SK-MEL-5 (cell line): ENCODE measurements at places on chromosomes 3 and 15.

- DNase-seq: no peak
Measured at GRCh38 chr15:80550219-80550907, 144.7 kb upstream of the ABHD17C start.

- DNase-seq: no peak
Measured at GRCh38 chr3:45541326-45542321, 52.9 kb upstream of the LIMD1 start.

- DNase-seq: no peak
Measured at GRCh38 chr3:17456046-17456445, 286.4 kb downstream of the TBC1D5 start.

- DNase-seq: no peak
Measured at GRCh38 chr3:83011481-83011880, 1250.0 kb upstream of the GBE1 start.

DNA sequence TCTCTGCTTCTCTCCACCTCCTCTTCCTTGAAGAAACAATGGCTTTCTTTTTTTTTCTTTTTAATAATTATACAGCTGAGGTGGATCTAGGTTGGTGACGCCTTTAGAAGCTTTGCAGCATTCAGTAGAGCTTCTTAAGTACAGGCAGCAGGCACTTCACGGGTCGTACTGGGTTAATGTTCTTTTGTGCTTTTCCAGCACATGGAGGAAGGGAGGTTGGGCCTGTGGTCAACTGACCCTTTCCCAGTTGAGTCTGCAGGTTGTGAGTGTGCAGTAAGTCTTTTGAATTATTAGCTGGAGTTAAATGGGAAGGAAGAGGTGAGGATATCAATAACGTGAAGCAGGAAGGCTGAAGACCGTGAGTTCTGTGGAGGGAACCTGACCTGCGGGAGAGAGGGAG, 7.0 kb downstream of the TRAK1 start:
- DNase-seq: no peak

GRCh38 chr3:55373423-55373822, 113.7 kb downstream of the WNT5A start:
- DNase-seq: no peak

- DNase-seq: no peak
Measured at GRCh38 chr15:96020797-96021196, 309.7 kb upstream of the NR2F2 start.

DNA sequence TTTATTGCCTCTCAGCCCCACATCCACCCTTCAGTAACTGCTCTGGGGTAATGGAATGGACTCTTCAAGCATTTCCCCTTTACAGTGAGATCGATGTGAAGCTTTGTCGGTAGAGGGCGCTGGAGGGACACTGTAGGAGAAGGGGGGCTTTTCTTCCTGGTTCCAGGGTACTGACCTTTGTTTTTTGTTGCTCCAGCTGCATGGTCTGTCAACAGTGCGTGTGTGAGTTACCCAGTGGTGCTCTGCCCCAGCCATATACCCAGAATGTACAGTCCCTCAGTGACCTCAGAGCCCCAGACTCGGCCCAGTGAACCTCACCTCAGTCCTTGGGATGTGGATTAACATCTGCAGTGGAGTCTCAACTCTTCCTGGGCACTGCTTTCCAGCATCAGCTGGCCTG, 180.3 kb upstream of the TSC22D2 start:
- peak; percentile 83 for DNase-seq

DNA sequence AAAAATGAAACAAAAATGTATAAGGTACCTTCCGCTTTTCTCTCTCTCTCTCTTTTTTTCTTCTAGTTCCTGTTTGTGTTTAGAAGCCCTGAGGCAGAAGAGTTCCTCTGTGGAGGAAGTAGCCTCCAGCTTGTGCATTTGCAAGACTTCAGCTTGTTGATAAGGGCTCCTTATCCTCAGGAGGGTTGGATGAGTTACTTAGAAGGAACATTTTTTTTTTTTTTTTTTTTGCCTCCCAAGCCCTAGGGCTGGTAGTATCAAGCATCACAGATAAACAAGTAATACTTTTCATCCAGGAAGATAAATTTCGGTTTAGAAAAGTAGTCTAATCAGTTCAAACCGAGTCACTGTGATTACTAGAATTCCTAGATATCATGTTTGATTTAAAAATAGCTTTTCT, 91.0 kb upstream of the CBLB start:
- DNase-seq: no peak

DNA sequence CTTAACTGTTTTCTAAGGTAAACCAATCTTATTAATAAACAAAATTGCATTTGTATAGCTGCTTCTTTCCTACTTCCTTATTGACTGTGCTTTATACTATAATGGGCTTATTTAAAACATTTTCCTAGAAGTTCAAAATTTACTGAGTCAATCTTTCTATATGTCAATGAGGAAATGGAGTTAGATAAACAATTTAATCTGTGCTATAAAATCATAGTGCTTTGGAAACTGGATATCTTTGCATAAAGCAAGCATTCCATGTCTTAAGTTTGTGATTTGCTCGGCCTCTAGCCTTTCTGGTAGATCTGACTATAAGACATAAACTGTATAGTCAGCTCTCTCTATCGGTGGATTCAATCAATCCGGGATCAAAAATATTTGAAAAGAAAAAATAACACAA, 99.6 kb downstream of the NEDD4 start:
- DNase-seq: no peak

- DNase-seq: no peak
Measured at GRCh38 chr15:68022061-68022460, 32.1 kb upstream of the PIAS1 start.

- DNase-seq: no peak
Measured at GRCh38 chr15:94119298-94119811, 112.0 kb upstream of the MCTP2 start.

GRCh38 chr3:126514161-126514560, 3.4 kb downstream of the UROC1 start:
- no peak for DNase-seq
